ENCODE measurements at places on chromosomes 2 and 18.

DNA sequence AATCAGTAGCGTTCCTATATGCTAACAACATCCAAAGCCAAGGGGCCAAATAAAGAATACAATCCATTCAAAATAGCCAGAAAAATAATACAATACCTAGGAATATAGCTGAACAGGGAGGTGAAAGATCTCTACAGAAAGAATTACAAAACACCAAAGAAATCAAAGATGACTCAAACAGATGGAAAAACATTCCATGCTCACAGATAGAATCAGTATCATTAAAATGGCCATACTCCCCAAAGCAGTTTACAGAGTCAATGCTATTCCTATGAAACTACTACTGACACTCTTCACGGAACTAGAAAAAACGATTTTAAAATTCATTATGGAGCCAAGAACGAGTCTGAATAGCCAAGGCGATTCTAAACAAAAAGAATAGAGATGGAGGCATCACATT, 57.4 kb downstream of the CCBE1 start:
- DNase-seq, result no peak

- no peak for DNase-seq
These were observed 163.6 kb upstream of the ACAA2 start for GRCh38 chr18:49976795-49977560.

- peak; percentile 28 for DNase-seq
These were observed 44.8 kb upstream of the ARHGAP25 start for GRCh38 chr2:68689553-68690537.

DNA sequence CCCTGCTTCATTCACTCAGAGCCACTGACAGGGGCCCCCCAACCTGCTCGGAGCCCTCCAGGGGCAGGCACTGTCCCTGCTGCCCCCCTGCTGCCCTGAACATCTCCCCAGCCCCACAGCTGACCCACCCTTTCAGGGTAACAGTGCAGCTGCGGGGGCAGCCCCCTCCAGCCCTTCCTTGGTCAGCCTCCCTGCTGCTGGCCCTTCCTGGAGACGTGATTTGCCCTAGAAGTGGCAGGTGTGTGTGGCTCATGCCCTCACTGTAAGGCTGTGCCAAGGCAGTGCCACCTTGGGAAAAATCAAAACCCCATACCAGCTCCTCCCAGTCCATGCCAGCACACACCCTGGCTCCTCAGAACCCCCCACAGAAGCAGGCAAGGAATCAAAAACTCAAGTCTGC, 184.2 kb upstream of the HDAC4 start:
- DNase-seq, result no peak

DNA sequence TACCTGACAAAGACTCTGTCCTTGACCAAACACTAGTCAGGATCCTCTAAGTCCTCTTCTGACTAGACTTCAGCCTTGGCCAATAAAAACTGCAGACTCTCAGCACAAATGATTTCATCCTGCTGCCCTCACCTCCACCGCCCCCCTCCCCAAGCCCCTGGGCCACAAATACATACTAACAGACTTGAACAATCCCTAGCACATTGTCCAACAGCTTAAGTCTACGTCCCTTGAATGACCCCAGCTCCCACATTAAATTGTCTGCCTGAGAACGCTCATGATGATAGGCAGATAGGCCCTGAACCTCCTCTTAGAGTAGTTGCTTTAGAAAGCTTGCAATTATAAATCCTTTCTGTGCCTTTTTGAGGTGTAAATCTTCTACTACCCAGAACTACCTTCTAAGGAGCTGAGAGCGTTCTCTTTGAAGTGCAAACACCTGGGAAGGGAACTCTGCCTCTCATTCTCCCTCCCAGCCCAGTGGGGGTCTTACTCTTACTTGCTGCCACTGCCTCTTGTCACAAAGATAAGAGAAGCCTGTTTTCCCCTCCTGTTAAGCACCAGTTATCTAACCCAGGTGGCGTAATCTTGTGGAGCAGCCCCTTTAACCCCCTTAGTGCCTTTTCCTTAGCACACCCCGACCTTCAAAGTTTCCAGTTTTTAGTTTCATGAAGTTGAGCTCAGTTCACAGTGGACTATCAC, 1225.6 kb downstream of the LRP1B start:
- DNase-seq, result no peak

GRCh38 chr18:35619464-35619863, 37.9 kb downstream of the GALNT1 start:
- no peak for DNase-seq

DNA sequence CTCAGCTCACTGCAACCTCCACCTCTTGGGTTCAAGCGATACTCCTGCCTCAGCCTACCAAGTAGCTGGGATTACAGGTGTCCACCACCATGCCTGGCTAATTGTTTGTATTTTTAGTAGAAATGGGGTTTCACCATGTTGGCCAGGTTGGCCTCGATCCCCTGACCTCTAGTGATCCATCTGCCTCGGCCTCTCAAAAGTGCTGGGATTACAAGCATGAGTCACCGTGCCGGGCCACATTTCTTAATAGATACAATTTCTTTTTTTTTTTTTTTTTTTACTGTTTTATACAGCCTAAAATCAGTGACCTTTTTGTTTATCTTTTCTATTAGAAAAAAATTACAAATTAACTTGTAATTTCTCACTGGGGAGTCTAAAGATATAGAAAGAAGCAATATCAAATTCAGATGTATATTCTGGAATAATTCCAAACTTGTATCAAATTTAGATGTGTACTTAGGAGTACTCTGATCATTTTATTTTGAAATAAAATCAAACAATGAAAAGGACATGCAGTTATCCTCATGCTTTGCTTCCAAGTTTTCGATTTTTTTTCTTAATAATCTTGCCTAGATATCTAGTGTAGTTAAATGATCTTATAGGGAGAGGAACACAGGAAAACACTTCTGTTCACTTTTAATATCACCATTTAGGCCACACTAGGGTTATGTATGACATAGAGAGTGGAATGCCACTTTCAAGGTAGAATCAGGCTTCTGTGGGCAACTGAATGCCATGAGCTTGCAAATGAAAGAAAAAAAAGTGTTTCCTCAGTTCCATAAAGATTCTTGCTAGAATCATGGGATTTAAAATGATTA, 1089.3 kb downstream of the SUCLG1 start:
- no peak for DNase-seq

DNA sequence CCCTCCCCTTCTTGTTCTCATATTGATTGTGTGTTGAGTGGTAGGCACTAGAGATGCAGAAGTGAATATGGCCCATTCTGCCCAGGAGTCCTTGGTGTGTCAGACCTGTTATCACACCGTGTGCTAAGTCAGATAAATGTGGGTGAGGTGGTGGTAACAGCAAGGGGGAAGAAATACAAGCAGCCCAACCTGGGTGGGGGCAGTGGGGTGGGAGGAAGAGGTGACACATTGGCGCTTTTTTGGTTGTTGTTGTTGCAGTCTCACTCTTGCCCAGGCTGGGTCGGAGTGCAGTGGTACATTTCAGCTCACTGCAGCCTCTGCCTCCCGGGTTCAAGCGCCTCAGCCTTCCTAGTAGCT, 12.8 kb downstream of the B3GNT2 start:
- DNase-seq, result no peak

- DNase-seq, result no peak
These were observed 28.2 kb upstream of the BIN1 start for GRCh38 chr2:127134833-127135830.

DNA sequence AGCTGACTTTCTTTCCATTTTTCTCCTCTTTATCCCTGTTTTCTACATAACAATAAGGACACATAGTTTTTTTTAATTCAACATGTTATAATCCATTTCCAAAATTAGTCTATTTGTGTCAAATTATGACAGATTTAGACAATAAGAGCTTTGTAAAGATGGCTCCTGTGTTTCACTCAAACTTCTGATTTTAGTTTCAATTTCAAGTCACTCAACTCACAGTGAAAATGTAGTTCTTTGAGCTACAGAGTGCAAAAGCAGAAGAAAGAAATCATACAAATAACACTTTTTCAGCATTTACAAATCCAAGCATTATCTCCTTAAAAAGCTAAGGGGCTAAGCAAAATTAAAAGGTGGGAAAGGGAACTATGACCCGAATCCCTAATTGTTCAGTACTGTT, 340.7 kb upstream of the TRIB2 start:
- DNase-seq, result no peak

- no peak for DNase-seq
These were observed 18.6 kb downstream of the MBOAT2 start for GRCh38 chr2:8984855-8985254.

DNA sequence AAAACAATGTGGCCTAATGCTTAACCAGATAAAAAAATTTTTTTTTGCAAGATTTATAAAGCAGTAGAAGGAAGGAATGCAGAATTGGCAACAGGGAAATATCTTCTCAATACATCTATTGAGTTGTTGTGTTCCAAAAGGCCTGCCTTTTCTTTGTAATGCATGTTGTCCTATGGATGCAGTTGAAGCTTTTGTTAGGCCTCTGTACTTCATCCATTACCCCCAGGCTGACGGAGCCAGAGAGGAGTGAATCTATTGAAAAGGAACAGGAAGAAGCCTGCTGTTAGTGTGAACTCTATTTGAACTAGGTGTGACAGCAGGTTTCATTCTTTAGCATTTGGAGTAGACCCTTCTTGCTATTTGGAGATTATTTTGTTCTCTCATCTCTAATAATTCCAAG, 56.5 kb downstream of the MTX2 start:
- no peak for DNase-seq

DNA sequence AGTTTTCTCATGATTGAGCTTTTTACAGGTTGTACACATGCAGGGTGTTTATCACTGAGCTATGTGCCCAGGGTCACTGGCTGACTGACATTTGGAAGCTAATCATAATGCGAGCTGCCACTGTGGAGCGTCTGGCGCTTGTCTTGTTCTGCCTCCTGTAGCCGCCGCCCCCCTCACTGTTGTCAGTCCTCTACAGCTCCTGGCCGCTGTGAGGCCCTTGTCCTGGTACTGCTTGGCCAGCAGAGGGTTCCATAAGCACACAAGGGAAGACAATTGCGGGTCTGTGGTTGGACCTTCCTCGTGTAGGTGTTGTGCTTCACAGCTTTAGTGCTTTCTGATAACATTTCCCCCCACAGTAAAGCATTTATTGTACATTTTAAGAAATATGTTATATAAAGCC, 105.6 kb upstream of the LDLRAD4 start:
- no peak for DNase-seq

DNA sequence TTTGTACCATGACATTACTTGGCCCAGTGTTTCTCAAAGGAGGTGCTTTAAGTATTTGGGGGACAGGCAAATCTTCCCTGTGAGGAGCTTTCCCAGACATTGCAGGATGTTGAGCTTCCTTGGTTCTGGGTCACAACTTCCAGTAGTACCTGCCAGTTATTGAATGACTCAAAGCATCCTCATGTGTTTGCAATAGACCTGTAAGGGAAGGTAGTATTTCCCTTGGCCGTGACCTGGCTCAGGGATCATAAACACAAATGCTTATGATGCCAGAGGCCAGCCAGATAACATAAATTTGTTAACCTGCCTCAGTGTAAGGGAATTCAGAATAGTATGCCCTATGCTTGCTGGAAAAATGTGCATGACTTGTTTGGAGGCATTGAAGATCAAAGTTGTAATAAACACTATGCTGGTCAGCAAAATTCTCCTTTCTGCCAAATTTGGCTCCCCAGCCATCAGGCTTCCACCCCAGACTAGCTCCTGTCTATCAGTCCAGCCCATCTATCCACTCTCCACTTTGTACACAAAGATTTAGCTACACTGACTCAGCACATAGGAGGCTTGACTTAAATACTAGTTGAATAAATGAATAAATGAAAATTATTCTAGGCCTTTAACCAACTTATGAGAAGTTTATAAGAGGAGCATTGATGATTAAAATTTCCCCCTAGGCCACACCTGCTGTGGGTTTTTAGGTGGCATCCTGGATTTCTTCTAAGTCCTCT, 102.0 kb upstream of the EFEMP1 start:
- DNase-seq, result no peak

DNA sequence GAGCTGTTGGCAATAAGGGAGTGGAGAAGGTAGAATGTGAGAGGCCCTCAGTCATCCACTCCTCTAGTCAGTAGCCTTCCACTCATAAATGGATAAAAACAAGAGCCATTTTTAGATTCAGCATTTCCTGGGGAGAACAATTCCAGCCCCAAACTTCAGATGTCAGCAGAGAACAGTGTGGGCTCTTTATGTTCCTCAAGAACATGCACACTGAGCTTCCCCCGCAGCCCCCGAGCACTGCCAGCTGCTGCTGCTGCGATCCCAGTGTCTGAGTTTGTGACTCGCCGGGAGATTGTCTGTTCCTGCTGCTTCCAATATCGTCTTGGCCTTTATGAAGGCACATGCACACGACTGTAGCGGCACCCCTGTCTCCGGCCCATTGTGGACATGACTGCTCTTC, 143.7 kb upstream of the CTNNA2 start:
- no peak for DNase-seq

- no peak for DNase-seq
These were observed 309.9 kb upstream of the PKDCC start for GRCh38 chr2:41737888-41738287.

DNA sequence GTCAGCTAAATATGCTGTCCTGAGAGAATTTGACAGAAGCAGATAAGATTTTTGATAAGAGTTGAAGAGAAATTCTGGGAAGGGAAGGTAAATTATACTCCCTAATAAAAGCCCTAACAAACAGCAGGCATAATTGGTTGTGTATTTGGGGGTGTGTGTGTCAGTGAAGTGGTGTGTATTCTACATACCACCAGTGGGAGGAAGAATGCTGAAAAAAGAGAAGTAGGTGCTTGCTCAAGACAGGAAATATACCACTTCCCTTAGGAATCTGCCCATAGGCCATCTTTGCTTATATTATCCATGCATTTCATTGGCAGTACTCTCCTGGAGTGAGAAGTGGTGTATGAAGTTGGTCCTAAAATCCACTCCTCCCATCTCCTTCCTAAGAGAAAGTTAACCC, 76.2 kb downstream of the FMNL2 start:
- no peak for DNase-seq

DNA sequence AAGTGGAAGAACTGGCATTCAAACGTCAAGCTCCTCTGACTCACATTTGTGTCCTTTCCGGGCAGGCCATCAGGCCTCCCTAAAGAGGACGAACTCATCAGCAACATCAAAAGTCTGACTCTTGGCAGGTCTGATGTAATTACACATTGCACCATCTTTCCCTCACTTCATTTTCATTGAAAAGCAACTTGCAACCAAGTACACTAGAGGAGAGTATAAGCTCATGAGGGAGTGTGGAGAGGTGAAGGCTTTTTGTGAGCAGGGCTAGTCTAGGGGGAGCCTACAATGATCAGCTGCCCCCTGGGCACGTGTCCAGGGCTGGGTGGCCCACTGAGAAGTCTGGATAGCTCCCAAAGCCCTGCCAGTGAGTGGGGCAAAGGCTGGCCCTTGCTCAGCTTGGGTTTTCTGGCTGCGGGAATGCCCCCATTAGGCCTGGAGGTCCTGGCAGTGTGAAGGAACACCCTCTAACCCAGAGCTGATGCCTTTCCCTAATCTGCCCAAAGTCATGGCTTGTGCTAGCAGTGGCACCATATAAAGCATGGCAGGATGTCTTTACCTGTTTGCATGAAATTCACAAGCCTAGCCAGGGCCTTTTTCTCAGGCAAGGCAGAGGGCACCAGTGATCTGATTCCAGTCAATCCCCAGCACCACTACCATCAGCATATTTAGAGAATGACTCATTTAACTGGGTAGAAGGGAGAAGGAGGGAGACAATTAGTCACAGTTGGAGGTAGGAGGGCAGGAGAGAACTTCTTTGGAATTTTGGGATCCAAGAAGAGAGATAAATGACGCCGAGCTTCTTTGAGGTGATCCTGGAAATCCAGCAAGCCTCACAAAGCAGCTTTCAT, 8.5 kb upstream of the DAW1 start:
- DNase-seq, result no peak
